Posterior vena cava (tissue), 2 donors: ENCODE measurements at places on chromosomes 6 and 20. TPM values are rescaled to one million over a fixed set of nuclear protein-coding genes. Genes with fewer than 3 reads are reported as not detected.
A peak's percentile ranks its signal among the peaks of the same experiment; 100 is the strongest.

The FRS3 gene
- 4.0 TPM for total RNA-seq

The TNFRSF6B gene
- total RNA-seq, result 5.4 TPM

The SEMG1 gene
- total RNA-seq, result not detected

The SLC17A3 gene
- not detected for total RNA-seq

The DEFB114 gene
- not detected for total RNA-seq

The EDN1 gene
- 7.2 TPM for total RNA-seq

The ABHD16B gene
- not detected for total RNA-seq

The BMP5 gene
- total RNA-seq, result 0.32 TPM

DNA sequence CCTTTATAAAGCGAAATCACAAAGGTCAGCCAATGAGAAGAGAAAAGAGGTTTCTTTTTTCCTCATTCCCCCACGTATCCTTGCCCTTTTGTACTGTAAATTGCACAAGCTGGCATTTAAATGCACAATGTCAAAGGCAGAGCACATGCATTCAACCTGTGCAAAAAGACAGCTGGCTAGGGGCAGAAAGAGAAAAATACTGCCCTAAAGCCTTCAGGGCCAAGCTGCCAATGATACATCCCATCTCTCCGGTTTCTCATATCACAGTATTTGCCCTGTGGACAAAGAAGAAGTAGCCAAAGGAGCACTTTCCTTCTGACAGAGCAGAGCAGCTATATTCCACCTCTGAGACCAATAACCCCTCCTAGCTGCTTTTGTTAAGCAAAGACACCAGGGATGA is 219.2 kb downstream of the TRDN start:
- no peak for DNase-seq

DNA sequence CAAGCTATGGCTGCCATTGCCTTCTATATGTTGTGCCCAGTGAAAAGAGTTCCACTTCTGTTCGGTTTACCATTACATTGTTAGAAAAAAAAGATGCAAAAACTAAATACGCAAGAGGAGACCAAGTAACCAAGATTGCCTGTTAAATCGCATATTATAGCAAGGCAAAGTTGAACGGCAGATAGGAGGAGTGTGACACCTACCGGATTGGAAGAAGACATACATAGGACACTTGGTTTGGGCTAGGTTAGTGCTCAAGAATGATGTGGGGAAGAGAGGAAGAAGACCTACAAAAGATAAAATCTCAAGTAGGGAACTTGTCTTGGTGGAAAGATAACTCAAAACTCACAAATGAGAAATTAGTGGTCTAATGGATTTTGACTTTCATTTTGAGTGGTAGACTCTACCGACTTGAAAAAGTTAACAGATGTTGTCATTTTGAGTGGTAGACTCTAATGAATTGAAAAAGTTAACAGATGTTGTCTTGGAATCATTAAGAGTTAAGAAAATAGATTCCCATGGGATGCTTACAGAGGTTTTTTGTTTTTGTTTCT is 95.5 kb downstream of the F13A1 start:
- DNase-seq, result no peak

GRCh38 chr6:82921258-82921657 is 144.4 kb downstream of the UBE3D start:
- no peak for DNase-seq

DNA sequence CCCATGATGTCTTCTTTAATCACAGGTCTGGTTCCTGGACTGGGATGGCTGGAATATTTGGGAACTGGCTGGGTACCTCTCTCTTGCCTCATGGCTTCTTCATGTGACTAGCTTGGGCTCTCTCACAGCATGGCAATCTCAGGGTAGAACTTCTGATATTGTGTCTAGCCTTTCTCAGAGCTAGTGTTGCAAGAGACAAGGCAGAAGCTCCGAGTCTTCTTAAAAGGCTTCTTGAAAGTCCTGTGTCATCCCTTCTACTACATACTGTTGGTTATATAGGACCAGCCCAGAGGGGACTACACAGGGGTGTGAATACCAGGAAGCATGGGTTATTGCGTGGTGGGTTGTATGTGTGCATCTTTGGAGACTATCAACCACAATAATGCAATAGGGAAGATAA is 23.3 kb downstream of the BCAS1 start:
- DNase-seq, result no peak

GRCh38 chr6:95084867-95085266 is 492.5 kb upstream of the MANEA start:
- DNase-seq, result no peak

- DNase-seq, result no peak
Observed at GRCh38 chr6:166905013-166905412, 51.3 kb downstream of the RNASET2 start.

- no peak for DNase-seq
Observed at GRCh38 chr6:77455271-77455670, 8.0 kb downstream of the HTR1B start.

GRCh38 chr20:48921883-48922820 is 641 bp downstream of the ARFGEF2 start:
- DNase-seq, result peak; percentile 86

- no peak for DNase-seq
Observed at GRCh38 chr6:69623357-69623756, 173.5 kb downstream of the LMBRD1 start.

DNA sequence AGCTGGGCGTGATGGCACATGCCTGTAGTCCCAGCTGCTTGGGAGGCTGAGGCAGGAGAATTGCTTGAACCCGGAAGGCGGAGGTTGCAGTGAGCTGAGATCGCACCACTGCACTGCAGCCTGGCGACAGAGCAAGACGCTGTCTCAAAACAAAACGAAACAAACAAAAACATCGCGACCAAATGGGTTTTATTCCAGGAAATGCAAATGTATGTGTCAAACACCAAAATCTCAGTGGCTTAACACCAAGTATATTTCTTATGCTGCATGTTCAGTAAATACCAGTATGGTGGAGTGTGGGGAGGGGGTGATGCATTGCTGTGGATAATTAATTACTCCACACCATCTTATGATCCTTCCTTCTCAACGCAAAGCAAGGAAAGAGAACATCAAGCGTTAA is 28.1 kb downstream of the ACTR5 start:
- no peak for DNase-seq

- no peak for DNase-seq
Observed at GRCh38 chr6:44105146-44105545, 22.1 kb downstream of the MRPL14 start.

DNA sequence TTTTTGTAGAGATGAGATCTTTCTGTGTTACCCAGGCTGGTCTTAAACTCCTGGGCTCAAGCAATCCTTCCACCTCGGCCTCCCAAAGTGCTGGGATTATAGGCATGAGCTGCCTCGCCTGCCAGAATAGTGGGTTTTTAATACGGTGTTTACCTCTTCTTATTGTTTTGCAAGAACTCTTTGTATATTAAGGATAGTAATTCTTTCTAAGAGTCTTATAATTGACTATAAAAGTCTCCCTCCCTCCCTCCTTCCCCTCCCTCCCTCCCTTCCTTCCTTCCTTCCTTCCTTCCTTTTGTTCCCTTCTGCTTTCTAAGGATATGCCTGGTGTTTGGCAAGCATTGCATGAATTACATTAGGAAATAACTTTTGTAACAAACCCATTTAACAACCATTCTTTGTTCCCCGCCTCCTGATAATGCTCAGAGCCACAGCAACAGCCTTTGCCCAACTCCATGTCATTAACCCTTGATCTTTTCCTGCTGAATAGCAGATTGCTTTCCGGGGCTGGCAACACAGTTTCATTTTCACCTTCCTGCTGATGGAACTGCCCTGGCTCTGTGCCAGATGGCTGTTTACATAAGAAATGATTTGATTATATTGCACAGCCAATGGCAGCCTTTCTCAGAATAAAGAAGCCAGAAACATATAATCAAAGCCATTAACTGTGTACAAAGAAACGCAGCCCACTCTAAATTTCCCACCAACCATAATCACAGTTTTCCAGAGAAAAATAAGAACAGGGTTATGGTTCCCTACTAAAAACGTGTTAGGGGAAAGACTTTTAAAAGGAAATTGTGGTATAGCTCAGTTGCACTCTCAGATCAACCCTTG is 143.7 kb upstream of the PTPN1 start:
- DNase-seq, result no peak

- no peak for DNase-seq
Observed at GRCh38 chr6:46974786-46975185, 53.0 kb upstream of the ADGRF5 start.

DNA sequence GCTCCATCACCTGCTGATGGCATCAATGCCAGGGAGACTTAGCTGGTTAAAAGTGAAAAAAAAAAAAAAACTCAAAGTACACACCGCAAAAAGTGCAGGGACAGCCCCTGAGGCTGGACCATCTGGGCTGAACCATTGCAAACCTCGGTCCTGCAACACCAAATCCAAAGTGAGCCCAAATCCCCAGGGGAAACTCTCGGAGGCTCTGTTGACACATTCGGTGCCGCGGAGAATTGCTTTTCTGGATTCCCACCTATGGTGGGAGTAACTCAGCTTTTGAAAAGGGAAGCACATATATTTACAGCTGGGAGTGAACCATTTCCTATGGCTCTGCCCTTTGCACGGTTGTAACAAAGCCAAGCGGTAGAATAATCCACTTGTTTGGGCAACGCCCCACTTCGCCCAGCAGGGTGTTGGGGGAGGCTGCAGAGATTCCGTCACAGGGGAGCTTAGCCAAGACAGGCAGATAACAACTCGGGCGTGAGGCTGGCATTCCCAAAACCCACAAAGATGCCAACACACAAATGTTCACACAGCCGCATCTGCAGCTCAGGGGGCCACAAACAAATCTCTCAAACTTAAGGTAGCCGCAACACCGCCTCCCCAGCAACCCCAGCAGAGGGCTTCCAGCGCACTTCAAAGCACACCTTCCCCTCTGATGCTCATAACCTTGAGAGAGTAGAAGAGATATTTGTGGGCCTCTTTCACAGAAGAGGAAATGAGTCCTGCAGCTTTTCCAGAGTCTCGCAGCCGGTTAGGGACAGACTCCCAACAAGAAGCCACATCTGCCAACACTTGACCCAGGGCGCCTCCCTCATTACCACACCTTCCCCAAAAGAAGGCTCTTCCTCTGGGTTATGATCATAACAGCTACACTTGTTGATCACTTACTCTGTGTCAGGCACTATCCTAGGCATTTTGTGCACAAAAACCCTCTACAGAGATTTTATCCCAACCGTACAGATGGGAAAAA is 11.4 kb downstream of the ZC3H12D start:
- DNase-seq, result peak; percentile 58

DNA sequence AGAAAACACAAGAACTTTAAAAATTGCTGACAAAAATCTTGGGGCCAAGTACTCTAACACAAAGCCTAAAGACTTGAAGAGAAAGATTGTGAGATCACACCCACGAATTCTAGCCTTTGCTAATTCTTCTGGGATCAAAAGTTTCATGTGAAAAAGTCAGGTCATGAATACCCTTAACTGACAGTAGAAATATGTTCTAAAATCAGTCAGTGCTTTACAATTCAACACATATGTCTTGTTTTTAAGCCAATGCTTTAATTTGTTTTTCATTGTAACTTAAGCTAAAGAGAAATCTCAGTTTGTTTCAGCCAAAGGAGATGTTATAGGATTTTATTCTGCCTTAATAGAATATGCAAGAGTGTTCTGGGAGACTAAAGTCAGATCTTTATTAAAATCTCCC is 78.2 kb upstream of the PLEKHG1 start:
- no peak for DNase-seq

- no peak for DNase-seq
Observed at GRCh38 chr20:23254505-23254904, 96.1 kb upstream of the NXT1 start.

DNA sequence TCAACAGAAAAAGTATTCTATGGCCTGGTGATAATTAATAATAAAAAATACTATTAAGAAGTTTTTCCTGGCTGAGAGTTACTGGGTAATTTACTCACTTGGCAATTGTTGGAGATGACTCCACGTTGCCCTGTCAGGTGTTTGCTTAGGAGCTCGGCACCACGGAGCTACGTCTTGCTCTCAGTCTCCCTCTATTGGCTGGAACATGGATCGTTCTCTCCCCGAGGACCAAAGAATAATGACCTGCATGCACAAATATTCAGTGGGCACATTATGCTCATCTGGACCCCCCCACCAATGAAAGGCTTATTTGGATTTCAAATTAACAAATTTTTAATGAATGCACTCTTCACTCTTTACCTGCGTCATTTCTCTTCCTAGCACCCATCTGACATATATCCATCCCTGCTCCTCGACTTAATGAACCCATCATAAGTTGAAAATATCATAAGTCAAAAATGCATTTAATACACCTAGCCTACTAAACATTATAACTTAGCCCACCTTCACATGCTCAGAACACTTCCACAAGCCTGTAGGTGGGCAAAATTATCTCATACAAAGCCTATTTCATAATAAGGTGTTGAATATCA is 71.0 kb upstream of the CD83 start:
- no peak for DNase-seq

DNA sequence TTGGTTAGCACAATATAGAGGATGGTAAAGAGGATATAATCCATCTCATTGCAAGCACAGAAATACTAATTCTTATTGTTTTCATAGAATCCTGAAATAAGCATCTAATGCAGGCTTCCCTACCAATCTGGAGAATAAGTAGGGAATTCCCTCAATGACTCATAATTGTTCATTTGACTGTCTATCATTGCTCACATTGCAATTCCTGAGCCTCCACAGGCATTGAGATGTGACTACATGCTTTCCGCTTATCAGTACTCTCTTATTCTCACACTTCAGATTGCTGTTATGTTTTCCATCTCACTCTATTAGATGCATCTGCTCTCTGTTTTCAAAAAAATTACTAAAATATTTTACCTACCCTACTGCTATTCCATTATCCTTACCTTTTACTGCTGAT is 216.2 kb upstream of the PRSS16 start:
- no peak for DNase-seq

DNA sequence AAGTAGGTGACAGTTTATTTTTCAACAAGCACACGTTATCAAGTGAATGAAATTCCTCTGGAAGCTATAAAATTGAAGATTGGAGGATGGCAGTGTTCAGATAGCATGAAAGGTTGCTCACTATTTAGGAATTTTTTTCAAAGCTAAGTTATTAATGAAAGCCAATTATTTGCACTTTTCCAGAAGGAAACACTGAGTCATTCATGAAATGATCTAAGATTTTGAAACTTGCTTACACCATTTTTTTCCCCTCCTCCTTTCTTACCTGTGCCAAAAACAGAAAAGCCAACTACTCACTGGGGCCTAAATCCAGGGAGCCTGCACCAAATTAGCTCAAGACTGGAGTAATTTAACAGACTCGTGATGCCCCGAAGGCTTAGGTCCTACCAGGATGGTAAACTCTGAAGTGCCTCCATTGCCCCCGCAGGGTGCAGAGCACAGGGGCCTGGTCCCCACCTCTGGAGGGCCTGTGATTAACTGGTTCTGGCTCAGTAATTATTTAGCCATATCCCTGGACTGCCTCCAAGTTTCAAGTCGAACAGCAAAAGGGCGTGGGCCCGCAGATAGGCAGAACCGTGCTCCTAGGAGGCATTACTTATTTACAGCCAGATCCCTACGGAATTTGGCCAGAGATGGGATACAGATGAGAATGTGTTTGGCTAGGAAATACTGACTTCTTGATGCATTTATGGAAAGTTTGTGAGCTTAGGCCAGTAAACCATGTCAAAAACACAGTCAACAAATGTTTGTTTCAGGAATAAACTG is 28.0 kb upstream of the ZNF217 start:
- peak; percentile 77 for DNase-seq

DNA sequence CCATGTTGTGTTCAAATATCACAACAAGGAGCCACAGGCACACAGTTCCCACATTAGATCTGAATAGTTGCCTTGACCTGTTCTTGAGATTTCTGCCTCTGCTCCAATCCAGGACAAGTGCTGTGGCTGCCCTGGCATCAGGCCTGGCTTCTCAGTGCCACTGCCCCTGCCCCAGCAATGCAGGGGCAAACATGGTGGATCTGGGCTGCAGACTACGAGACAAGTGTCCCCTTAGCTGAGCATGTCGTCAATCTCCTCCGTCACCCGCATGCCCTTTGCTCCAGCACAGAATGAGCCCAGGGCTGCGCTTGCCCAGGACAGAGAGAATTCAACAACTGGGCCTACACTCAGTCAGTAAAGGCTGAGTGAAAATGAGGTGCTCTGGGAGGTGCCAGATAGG is 201.6 kb downstream of the SYNDIG1 start:
- DNase-seq, result peak; percentile 71
